ENCODE measurements at places on chromosomes 4 and X. TPM values are rescaled to one million over a fixed set of nuclear protein-coding genes. Genes with fewer than 3 reads are reported as not detected.

DNA sequence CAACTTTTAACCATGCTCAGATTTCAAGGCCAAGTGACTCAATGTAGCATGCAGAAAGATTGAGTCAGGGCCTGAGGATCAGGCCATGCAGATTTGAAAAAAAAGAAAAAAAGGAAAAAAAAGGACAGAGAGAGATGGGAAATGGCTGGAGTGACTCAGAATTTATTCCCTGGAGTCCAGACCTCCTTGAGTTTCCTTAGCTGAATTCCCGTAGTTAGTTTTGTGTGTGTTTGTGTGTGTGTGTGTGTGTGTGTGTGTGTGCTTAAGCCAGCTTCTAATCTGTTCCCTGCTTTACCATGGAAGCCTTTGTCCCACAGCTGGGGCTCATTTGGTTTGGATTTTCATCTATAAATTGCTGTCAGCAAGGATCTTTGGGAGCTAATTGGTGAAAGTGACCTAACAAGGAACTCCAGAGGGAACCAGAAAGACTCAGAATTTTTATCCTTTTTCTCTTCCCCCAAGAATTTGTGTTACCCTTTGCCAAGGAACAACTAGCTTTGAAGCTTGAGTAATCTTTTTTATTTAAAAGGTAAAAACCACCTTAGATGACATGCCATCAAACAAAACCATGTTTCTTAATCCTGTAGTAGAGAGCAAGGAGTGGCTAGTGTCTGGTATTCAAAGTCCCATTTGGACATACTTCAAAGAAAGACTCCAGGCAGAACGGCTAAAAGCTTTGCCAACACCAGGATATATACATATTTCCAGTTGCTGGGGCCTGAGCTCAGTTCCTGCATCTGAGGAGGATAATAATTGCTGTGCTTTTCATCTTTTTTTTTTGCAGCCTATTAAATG is 109.0 kb upstream of the DDIT4L start:
- no peaks in the 10 kb centered on the region for H3K27me3 ChIP-seq
- H3K4me3 ChIP-seq: no peak overlapping the region
- no peaks in the 10 kb centered on the region for H3K36me3 ChIP-seq
- no peaks in the 10 kb centered on the region for H3K4me1 ChIP-seq

DNA sequence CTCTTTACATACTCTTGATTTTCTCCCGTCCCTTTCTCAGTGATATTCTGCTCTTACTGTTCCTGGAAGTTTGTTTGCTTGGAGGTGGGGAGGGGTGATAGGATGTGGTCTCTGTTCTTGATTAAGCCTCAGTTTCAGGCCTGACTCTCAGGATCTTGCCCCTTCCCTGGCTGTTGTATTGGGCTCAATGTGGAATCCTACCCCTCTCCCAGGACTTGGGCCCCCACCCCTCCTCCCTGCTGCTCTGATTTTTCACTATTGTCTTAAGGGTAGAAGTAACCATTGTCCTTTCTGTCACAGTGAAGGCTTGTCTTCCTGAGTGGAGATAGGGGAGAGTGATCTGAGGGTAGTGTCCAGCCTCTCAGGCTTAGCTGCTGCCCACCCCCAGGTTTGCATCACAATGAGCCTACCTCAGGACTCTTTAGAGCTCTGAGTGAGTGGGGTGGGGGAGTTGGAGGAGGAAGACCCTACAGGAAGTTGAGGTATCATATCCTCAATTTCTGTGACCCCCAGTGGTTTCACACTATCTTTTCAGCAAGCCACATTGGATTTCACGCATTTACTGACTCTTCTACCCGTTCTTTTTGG is 16.5 kb downstream of the CDKL5 start:
- H3K27ac ChIP-seq: no peak overlapping the region
- no peaks in the 10 kb centered on the region for H3K27me3 ChIP-seq
- no peaks in the 10 kb centered on the region for H3K4me1 ChIP-seq
- no peak for DNase-seq
- H3K36me3 ChIP-seq: no peaks in the 10 kb centered on the region

DNA sequence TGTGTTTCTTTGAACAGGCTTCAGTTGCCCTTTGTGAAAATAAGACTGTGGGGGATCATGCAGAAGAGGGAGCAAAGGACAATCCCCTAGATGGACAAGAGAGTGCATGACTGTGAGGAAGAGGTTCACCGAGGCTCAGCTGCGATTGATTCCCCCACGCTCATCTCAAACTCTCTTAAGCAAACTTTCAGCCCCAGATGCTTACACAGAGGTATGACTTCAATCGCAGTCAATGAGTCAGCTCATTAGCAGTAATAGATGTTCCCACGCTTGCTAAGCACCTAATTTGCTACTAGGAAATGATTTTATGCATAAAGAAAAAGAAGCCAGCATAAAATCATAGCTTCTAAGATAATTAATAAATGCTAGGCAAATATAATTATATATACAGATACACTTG is 2256.1 kb upstream of the AGA start:
- no peaks in the 10 kb centered on the region for H3K4me1 ChIP-seq
- H3K27ac ChIP-seq: no peak overlapping the region
- no peaks in the 10 kb centered on the region for H3K36me3 ChIP-seq
- H3K4me3 ChIP-seq: no peak overlapping the region
- DNase-seq: no peak
- H3K27me3 ChIP-seq: no peaks in the 10 kb centered on the region

GRCh38 chr4:140152751-140153418 is 1.1 kb downstream of the MAML3 start:
- H3K36me3 ChIP-seq: no peaks in the 10 kb centered on the region
- H3K4me3 ChIP-seq: peak overlapping the region; percentile 87
- no peaks in the 10 kb centered on the region for H3K27me3 ChIP-seq
- peaks cover 12% of the 10 kb centered on the region for H3K4me1 ChIP-seq

The REPS2 gene
- 5.0 TPM for total RNA-seq

Data from liver (tissue), 10 donors.